Stimulated activated CD4-positive, alpha-beta T cell treated with anti-CD3 and anti-CD28 coated beads, Interleukin-4, amount 100 ng/mL, for 48 hours (primary cell): ENCODE measurements at places on chromosomes 7 and 10.

- DNase-seq, result no peak
Observed at GRCh38 chr10:126687121-126687606, 16.7 kb upstream of the C10orf90 start.

DNA sequence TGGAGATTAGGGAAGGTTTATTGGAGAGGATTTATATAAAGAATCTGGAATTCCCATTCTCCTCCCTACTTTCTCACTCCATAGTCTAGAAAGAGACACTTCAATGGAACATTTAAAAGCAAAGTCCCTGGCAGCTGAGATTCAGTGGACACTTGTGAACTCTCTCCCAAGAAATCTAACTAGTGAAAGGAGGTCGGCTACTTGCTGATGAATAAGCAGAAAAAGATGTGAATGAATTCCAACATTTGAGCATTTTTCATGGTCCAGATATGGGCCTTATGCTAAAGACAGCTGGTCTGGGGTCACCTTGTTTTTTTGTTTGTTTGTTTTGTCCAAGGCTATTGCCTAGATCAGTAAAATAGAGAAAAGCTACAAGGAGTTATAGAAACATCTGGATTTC, 141.1 kb upstream of the LRRTM3 start:
- no peak for DNase-seq

DNA sequence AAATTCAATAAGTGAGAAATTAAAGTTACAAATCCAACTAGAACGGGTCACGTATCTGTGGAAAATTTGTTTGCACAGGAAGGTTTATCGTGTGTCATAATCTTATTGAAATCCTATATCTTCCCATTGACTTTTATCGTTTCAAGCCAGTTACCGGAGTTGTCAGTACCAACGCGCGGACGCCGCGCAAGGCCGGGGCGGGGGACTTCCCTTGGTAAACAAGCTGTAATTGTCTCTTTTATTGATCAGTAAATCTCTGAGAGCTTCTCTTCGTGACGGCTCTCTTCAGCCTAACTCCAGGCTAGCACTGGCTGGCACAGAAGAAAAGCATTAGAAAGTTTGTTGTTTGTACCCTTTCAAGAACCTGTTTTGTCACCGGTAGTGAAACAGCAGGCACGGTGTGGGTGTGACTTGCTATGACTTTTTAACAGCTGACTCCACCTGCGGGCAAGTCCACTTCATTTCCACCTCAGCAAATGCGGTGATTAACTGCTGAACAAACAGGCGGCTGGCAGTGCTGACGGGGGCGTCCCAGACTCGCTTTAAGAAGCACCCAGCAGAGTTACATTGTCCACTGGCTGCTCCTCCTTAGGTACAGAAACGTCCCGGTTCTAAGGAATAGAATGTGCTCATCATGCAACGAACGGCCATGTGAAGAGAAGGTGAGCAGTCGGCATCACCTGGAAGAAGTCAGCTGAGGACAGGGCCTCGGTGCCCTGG, 215.8 kb downstream of the MAD1L1 start:
- DNase-seq, result no peak

GRCh38 chr7:155947051-155947450, 134.8 kb upstream of the SHH start:
- DNase-seq, result no peak

- no peak for DNase-seq
Observed at GRCh38 chr7:135877805-135878204, 99.4 kb downstream of the MTPN start.

- no peak for DNase-seq
Observed at GRCh38 chr7:30880941-30881340, 30.7 kb upstream of the AQP1 start.

GRCh38 chr7:81816312-81816711, 46.5 kb upstream of the HGF start:
- DNase-seq, result no peak

- DNase-seq, result no peak
Observed at GRCh38 chr10:78981970-78982281, 86.8 kb upstream of the ZMIZ1 start.

GRCh38 chr7:156780724-156781455, 112.1 kb downstream of the LMBR1 start:
- DNase-seq, result no peak

DNA sequence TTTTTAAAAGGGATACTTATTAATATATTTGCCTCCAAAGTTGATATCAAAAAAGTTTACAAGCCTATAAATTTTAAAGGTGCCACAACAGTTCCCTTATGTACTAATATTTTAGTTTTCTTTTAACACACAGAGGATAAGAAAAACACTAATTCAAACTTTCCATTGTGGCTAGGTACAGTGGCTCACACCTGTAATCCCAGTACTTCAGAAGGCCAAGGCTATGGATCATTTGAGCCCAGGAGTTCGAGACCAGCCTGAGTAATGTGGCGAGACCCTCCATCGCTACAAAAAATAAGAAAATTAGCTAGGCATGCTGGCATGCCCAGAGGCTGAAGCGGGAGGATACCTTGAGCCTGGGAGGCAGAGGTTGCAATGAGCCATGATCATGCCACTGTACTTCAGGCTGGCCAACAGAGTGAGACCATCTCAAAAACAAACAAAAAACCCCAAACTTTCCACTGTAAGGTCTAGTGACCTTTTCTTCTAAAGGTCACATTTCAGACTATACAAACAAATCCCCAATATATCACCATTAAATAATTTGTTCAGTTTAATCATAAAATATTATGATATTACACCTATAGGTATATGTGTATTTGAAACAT, 107.5 kb downstream of the HBP1 start:
- DNase-seq, result no peak

DNA sequence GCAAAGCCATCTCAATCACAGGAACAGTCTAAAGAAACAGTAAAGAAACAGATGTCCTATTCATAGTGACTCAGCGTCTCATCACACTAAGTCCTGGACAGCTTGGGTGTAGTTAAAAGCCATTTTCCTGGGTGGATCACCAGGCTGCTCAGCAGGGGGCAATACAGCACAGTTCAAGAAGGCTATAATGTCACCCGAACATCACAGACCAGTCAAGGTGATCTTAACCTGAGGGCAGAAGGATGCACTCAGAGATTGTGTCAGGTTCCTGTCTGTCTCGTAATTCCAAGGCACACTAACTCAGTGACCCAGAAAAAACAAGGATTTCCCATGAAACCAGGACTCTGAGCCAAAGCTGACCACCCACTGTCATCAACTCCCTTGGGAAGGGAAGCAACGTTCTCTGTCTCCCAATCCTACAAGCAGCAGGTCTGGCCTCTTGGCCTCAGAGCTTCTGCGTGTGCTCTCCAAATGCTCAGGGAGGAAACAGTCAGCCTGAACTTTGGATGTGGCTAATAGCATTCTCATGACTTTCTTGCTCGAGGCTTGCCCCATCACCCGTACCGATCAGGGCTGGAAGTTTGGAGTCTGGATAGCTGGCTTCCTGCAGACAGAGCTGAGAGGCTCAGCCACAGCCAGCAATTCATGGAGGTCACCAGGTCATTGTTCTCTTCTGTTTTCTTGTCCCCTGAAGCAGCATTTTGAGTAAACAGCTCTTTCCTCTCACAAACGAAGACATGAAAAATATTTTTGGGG, 90.4 kb upstream of the FAM171A1 start:
- DNase-seq, result no peak

- no peak for DNase-seq
Observed at GRCh38 chr10:25867321-25867720, 66.7 kb upstream of the MYO3A start.

GRCh38 chr10:51367127-51367526, 292.8 kb downstream of the PRKG1 start:
- no peak for DNase-seq

DNA sequence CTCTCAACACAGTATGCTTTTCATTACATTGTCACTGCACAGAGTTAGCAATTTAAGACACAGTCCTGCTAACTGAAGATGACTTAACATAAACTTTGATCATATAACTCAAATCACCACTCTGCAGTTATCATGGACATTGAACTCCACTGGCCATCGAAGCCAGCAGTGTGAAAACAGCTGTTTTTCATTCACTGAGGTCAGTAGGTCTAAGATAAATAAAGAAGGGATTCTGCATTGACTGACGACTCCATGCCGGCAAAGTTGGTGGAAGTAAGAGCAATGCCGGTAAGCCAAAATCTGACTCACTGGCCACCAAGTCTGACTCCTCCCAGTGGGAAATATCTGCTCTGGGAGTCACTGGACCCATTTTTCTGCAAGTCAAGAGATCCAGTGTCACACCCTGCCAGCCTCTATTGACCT, 449.9 kb upstream of the ANKRD30A start:
- no peak for DNase-seq

GRCh38 chr7:157253850-157254249, 83.0 kb upstream of the DNAJB6 start:
- no peak for DNase-seq

GRCh38 chr7:107076781-107077698, 32.5 kb downstream of the PRKAR2B start:
- no peak for DNase-seq

GRCh38 chr10:75646916-75647315, 215.5 kb downstream of the LRMDA start:
- DNase-seq, result no peak

DNA sequence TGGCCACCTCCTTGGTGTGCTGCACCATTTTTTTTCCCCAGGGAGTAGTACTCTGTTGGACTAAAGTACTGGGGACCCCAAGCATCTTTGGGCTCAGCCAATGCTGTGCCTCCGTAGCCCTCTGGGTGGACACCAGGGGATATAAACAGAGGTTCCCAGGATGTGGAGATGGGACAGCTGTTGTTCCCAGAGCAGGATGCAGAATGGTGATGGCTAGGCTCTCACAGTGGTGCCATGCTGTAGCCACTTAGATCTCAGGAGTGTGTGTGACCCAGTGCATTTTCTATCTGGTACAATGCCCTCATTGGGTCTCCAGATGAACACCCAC, 50.9 kb upstream of the SCIN start:
- DNase-seq, result no peak

- DNase-seq, result no peak
Observed at GRCh38 chr7:122433765-122434164, 129.2 kb upstream of the FEZF1 start.

DNA sequence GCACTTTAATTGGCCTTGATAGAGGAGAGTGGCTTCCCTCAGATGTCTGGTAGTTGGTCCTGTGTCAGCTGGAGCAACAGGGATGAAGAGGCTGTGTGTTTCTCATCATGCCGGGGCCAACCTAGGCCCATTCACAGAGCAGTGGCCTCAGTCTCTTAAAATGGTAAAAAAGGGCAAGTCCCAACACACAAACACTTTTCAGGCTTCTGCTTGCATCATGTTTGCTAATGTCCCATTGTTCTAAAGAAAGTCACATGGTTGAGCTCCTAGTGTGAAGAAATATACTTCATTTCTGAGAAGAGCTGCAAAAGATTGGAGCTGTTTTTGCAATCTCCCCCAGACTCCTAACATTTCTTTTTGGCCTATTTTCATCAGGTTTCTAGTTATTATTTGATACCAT, 40.6 kb upstream of the RBAK start:
- DNase-seq, result no peak

GRCh38 chr7:115748123-115748738, 282.3 kb downstream of the TFEC start:
- no peak for DNase-seq

DNA sequence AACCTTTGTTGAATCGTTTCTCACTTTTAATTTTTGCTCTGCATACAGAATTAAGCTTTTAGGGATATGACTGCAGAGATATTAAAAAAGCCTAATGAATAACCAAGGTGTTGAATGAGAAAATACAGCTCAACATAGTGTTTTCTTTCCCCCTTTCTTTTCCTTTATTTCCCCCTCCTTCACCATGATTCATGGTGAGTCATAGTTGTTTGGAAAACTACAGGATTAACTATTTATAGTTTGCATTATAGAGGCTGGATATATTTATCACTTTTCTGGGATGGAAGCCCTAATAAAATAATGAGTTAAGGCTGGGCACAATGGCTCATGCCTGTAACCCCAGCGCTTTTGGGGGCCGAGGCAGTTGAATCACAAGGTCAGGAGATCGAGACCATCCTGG, 115.0 kb downstream of the DNAJB9 start:
- DNase-seq, result no peak

DNA sequence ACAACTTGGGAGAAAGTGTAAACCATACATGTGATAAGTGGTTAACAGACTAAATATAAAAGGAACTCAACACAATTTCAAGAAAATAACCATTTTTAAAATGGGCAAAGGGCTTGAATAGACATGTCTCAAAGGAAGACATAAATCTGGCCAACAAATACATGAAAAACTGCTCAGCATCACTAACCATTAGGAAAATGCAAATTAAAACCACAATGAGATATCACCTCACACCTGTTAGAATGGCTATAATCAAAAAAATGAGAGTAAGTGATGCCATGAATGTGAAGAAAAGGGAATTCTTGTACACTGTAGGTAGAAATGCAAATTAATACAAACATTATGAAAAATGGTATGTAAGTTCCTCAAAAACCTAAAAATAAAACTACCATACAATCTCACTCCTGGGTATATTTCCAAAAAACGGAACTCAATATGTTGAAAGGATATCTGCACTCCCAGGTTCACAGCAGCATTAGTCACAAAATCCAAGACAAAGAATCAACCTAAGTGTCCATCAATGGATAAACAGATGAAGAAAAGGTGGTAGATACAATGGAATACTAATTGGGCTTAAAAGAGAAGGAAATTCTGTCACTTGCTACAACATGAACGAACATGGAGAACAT, 5.6 kb downstream of the SNX13 start:
- DNase-seq, result no peak

DNA sequence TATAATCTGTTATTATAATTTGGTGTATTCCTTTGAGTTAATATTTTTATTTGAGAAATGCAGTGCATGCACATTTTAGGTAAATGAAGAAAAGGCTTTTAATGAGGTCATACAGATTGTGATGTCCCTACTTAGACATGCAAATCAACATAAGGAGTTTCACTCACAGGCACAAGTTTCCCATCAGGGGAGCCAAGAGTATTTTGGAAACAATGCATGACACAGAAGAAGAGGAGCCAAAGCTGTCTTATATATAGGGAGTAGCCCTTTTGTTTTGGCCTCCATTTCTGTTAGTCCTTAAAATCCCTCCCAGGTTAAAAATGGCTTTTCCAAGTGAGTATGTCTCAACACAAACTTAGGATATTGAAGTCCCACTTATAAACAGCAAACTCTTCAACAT, 703.4 kb upstream of the ANKRD30A start:
- no peak for DNase-seq

- DNase-seq, result no peak
Observed at GRCh38 chr7:28484606-28484935, 72.3 kb downstream of the CREB5 start.
